DMS53 (cell line): ENCODE measurements at places on chromosomes 16 and 17.

GRCh38 chr17:45127548-45128300, 4.6 kb downstream of the PLCD3 start:
- DNase-seq = no peak

DNA sequence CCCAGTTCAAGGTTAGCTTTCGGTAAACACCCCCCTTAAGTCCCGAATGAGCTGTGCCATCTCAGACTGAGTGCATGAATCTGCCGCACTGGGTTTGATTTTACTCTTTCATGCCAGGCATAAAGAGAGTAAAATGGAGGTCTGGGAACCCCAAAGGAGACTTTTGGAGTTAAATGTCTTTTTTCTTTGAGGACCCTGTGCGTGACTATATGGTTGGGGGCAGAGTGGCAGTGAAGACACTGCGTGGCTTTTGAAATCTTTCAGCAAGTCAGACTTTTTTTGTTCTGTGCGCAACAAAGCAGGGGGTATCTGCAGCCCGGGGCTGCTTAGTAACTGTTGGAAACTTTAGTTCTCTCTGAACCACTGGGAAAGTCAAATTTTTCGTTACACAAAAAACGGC, 392.9 kb upstream of the SALL1 start:
- no peak for DNase-seq

- DNase-seq = no peak
These were observed 7.0 kb upstream of the SCPEP1 start for GRCh38 chr17:56970974-56971373.

DNA sequence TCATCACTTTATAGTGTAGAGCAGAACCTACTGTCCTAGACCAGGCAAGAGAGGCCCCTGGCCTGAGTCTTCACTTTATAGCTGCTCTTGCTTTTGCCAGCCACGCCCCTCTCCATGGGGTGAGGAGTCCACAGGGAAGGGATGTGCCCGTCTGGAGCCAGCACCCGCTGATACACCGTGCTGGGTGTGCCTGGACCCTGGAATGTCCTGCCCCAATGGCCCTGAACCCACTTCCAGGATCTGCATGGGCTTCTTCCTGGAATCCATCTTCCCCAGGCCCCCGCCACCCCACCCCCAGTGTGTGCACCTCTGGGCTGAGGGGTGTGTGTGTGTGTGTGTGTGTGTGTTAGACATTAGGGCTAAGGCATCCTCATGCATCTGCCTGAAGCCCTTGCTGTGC, 44.9 kb downstream of the MEOX1 start:
- no peak for DNase-seq

GRCh38 chr17:67285360-67285759, 40.4 kb upstream of the HELZ start:
- peak; percentile 28 for DNase-seq

- DNase-seq = no peak
These were observed 201.6 kb downstream of the TMEM114 start for GRCh38 chr16:8388684-8389083.

GRCh38 chr17:79515110-79515509, 95.7 kb downstream of the RBFOX3 start:
- DNase-seq = no peak

DNA sequence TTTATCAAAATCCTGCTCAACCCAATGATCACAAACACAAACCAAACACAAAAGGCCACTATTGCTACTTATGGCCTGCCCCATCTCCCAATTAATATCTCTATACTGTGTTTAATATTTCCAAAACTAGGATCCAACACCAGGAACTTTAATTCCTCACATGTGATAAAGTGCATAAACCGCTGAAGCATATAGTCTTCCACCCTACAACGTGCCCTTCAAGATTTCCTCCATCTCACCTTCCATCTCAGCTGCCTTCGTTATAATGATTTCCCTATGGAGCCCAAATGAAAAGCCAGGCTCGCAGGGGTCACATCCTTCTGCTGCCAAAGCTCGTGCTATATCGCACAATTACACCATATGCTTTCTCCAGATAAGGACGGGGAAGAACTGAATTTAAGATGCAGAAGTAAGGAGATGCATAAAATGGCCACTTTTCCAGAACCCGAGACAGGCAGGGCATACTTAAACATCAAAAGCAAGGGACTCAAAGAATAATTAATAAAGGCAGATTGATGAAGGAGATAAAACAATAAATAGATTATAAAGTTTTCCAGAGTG, 1.8 kb downstream of the MYH10 start:
- DNase-seq = no peak

DNA sequence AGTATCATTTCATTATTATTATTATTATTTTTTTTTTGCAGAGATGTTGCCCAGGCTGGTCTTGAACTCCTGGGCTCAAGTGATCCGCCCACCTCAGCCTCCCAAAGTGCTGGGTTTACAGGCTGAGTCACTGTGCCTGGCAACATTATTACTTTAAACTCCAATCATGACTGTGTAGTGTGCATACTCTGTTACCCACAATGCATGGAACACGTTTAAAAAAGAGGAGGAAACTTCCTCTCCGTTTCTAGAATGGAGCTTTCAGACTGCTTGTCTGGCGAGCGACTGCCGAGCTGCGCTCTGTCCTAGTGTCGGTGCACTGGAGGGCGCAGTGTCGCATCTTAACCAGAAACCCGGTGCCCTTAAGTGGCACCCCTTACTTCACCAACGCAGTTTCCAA, 22.1 kb upstream of the FASN start:
- DNase-seq = no peak

DNA sequence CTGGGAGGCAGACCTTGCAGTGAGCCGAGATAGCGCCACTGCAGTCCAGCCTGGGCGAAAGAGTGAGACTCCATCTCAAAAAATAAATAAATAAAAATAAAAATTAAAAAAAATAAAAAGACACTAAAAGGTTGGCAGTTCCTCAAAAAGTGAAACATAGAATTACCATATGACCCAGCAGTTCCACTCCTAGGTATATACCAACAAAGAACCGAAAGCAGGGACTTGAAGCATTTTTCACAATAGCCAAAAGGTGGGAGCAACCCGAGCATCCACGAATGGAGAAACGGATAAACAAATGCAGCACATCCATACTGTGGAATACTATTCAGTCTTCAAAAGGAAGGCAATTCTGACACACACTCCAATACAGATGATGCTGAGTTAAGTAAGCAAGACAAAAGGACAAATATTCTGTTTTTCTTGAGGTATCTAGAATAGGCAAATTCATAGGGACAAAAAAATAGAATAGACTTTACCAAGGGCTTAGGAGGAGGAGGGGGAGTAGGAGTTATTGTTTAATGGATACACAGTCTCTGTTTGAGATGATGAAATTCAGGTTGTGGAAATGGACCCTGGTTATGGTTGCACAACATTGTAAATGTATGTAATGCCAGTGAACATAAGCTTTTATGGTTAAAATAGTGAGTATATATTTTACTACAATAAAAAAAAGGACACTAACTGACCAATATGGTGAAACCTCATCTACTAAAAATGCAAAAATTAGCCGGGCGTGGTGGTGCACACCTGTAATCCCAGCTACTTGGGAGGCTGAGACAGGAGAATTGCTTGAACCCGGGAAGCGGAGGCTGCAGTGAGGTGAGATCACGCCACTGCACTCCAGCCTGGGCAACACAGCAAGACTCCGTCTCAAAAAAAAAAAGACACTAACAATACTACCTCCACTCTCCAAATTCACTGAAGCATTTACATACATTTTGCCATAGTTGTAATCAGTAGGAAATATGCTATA, 27.0 kb upstream of the SLC35B1 start:
- no peak for DNase-seq

GRCh38 chr16:72246423-72246822, 74.5 kb upstream of the PMFBP1 start:
- peak; percentile 16 for DNase-seq

DNA sequence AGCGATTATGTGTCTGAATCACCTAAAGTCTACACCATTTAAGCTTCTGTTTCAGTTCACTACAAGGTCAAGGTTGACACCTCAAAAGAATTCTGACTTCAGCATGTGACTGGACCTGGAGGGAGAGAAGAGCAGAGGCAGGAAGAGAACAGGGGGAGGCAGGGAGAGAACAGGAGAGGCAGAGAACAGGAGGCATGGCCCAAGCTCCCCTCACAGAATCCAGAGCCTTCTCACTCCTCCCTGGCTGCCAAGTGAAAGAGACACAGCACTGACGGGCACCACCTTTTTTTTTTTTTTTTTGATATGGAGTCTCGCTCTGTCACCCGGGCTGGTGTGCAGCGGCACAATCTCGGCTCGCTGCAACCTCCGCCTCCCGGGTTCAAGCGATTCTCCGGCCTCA, 11.4 kb downstream of the GGA2 start:
- no peak for DNase-seq

DNA sequence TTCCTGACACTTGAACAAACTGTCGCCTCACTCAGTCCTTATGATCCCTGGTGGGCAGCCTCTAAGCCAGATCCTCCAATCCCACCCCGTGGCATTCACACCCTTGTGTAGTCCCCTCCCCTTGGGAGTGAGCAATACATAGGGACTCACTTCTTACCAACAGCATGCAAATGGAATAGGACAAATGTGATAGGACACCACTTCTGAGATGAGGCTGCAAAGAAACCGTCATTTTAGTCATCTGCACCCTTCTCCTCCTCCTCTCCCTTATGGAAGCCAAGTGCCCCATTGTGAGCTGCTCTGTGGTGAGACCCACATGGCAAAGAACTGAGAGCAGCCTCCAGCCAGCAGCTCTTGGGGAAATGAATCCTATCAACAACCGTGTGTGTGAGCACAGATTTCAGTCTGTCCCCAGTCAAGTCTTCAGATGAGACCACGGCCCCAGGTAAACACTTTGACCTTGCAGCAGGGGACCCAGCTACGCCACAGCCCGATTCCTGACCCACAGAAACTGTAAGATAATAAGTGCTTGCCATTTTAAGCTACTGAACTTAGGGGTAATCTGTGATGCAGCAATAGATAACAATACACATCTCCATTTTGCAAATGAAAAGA, 46.9 kb downstream of the ZFHX3 start:
- DNase-seq = no peak

DNA sequence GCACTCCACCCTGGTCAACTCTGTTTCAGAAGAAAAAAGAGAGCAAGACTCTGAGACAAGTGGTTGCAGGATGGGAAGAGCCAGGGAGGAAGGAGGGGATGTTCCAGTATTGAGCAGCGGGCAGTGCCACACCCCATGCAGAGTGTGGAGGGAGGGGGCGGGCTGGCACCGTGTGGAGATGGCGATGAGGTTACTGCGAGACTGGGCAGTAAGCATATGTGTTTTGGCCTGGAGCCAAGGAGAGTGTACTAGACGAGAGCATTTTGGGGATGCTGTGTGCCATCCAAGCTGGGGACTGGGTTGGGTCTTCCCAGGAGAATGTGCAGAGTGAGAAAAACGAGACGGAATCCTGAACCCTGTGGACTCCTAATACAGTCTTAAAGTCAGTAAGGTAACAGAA, 3.4 kb downstream of the TBC1D24 start:
- no peak for DNase-seq

DNA sequence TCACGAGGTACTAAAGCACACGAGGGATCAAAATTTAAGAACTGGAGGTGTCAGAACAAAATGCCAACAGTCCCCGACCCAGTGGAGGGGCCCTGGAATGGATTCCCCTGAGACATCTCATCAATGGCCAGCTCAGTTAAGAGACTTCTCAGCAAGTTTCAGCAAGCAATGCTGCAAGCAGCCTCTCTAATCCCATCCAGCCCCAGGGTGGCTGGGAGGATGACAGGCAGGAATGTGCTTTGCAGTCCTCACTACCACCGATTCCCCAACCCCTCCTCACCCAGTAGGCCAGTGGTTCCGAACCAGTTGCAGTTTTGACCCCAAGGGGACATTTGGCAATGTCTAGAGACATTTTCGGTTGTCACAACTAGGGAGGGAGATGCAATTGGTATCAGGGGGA, 8.7 kb downstream of the GPRC5B start:
- no peak for DNase-seq

- DNase-seq = no peak
These were observed 288 bp downstream of the ANKRD40CL start for GRCh38 chr17:50767030-50767429.

GRCh38 chr16:76386784-76387183, 109.6 kb downstream of the CNTNAP4 start:
- DNase-seq = no peak

DNA sequence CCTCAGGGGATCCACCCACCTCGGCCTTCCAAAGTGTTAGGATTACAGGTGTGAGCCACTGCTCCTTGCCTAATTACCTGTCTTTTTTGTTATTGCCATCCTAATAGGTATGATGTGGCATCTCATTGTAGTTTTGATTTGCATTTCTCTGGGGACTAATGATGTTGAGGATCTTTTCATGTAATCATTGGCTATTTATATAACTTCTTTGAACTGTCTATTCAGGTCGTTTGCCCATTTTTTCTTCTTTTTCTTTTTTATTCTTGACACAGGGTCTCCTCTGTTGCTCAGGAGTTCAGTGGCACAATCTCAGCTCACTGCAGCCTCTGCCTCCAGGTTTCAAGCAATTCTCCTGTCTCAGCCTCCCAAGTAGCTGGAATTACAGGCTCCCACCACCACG, 1.3 kb upstream of the TGFB1I1 start:
- DNase-seq = no peak

GRCh38 chr17:64276961-64277505, 14.0 kb upstream of the TEX2 start:
- DNase-seq = no peak

DNA sequence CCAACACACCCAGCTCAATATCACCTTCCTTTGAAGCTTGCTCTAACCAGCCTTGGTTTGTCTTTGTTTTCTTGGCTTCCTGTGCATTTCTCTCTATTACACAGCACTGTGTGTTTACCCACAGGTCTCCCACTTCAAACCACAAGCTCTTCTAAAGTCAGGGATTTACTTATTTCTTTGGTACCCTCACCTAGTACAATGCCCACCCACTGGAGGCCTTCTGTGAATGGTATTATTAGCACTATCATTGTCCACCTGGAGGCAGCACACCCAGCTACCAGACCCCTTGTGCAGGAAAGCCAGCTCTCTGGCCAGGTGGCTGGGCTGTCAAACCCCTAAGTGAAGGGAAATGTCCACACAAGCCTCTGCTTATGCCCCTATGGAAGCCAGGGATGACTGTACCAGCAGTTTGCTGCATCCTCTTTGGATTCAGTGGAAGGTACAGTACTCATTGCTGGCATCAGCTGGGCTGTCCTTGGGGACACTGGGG, 9.4 kb upstream of the TOP2A start:
- no peak for DNase-seq

- no peak for DNase-seq
These were observed 268.2 kb downstream of the STX8 start for GRCh38 chr17:9307313-9307998.

- no peak for DNase-seq
These were observed 580 bp downstream of the MT1X start for GRCh38 chr16:56682703-56683397.

DNA sequence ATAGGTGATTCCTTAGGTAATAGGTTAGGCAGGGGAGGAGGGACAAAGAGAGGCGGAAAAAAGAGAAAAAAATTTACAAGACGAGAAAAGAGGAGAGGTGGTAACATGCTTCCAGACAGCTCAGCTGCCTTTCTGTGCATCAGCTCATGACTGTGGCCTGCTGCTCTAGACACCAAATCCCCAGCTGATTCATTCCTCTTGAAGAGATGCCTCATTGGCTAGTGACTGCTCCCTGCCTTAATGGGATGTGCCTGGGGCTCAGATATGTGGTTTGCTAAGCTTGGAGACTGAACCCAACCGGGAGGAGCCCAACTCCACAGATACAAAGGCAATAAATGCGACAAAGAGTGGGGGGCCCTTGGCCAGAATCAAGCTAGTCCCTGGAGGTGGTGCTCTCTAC, 105.9 kb upstream of the FAM20A start:
- DNase-seq = no peak
